ENCODE measurements at places on chromosomes 4 and X.

- DNase-seq = no peak
Observed at GRCh38 chr4:104519588-104519987, 24.9 kb upstream of the CXXC4 start.

DNA sequence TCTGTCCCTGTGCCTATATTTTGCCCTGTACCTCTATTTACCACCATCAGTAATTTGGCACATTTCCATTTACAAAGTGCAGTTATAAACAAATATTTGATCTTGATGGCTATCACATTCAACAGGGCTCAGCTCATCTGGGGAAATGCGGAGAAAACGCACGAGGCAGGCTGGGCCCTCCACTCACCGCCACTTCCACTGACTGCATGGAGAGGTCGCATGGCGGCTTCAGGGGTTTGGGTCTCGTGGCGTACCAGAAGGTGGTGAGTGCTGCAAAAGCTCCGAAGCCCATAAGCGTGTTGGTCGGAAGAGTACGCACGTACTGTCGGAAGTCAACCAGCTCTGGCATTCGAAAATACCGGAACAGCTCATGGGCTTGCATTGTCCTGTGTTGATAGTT lies 22.6 kb downstream of the ACSL1 start:
- no peak for DNase-seq

DNA sequence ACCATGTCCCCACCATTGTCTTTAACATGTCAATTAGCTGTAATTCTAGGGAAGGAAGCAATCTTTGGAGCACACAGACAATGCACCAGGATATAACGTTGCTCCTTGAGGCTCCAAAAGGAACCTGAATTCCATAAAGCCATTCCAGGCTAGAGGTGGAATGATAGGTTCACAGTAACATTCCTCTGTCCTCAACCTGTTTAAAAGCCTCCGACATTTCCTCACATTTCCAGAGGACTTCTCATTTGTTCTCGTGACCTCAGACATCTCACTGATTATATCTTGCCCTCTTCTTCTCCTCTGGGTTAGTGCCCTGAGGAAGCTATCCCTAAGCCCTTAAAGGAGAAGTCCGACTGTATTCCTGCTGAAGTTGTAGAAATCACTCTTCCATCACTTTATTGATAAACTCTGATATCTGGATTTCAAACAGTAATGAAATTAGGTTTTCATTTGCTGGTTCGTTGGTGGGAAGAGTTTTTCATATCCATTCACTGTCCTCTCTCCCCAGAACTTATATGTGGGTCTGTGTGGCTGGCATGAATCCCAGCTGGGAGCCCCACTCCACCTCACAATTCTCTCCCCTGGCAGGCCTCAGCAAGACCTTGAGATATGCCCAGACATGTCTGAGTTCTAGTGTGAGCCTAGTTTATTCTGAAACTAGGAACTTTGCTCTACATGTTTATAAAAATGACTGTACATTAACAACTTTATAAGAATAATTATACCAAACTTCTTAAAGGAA lies 44.2 kb upstream of the PRSS12 start:
- DNase-seq = no peak

GRCh38 chrX:37314531-37314930 lies 34.6 kb upstream of the PRRG1 start:
- DNase-seq = no peak

DNA sequence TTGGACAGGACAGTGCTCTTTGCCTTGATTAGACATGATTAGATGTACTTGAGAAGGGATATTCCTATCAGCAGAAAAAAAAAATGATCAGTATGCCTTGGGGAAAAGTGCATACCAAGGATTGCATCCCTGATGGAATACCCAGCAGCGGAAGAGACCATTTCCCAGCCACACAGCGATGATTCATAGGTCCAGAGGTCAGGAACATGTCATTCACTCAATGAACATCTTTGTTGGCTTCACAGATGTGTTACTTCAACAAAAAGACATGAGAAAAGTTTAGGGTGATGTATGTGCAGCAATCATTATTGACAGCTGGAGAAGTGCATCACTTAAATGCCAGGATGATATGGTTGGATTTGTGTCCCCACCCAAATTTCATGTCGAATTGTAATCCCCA lies 293.5 kb downstream of the ZNF674 start:
- DNase-seq = no peak

DNA sequence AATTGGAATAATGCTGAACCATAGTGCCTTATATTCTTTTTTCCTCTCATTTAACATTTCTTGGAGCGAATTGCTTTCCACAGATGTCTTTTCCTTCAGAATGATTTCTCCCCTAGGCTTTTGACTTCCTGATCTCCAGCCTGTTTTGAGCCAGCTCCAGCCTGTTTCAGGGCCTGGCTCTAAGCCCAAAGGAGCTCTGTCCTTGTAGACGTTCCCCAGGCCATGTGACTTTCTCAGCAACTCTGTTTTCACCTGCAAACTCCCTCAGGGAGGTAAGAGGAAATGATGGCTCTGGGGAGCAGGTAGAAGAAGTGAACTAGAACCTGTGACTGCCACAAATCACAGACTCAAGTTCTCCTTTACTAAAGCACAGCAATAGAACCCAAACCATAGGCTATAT lies 89.1 kb downstream of the AKAP4 start:
- DNase-seq = no peak

DNA sequence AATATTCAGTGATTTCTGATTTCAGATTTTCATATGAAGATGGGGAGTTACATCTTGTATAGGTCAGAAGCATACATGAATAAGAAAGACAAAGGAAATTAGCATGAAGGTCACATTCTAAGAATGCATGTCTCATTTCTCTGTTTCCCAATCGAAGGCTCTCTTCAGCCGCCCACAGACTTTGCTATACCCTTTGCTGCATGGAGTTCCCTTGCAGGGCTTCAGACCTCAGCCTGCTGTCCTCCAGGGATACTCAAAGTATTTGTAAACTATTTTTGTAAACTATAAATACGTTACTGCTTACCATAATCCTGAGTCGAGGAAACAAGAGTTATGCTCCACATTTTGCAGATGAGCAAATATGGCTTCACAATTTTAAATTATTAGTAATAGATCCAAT lies 738.4 kb downstream of the PCDH18 start:
- no peak for DNase-seq

Data from activated T-cell treated with anti-CD3 and anti-CD28 coated beads for 48 hours (primary cell).